Chondrocyte (in vitro differentiated cells): ENCODE measurements at places on chromosomes 1 and 21. TPM values are rescaled to one million over a fixed set of nuclear protein-coding genes. Genes with fewer than 3 reads are reported as not detected.

- DNase-seq, result peak; percentile 43
- H3K4me3 ChIP-seq, result peak overlapping the region; percentile 37
- H3K27ac ChIP-seq, result peak overlapping the region; percentile 92
- H3K4me1 ChIP-seq, result peaks cover 77% of the 10 kb centered on the region
- no peaks in the 10 kb centered on the region for H3K27me3 ChIP-seq
Measured at GRCh38 chr1:1858382-1859086, 32.4 kb downstream of the GNB1 start.

DNA sequence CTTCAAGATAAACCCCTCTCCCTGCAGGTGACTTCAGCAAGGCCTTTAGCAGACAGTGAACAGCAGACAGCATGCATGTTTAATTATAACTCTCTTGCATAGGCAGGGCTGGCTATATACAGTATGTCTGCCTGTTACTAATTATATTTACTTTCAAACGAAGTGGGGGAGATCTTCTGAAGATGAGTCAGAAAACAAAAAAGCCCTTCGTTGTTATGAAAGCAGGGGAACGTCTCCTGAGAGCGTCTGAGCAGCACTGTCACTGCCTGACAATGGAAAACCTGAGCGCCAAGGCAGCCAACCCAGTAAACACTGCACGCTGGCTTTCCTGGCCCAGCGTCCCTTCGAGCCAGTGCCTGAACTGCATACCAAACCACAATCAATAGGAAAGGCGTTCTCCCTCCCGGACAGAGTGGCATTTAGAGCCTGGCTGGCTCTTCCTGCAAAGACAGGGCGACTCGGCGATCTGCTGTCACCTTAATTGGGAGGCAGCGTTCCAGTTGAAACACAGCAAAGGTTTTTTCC is 54.1 kb downstream of the TOMM20 start:
- H3K36me3 ChIP-seq, result no peaks in the 10 kb centered on the region
- peak overlapping the region; percentile 97 for H3K27ac ChIP-seq
- H3K4me1 ChIP-seq, result peaks cover 27% of the 10 kb centered on the region
- peak overlapping the region; percentile 24 for H3K4me3 ChIP-seq

DNA sequence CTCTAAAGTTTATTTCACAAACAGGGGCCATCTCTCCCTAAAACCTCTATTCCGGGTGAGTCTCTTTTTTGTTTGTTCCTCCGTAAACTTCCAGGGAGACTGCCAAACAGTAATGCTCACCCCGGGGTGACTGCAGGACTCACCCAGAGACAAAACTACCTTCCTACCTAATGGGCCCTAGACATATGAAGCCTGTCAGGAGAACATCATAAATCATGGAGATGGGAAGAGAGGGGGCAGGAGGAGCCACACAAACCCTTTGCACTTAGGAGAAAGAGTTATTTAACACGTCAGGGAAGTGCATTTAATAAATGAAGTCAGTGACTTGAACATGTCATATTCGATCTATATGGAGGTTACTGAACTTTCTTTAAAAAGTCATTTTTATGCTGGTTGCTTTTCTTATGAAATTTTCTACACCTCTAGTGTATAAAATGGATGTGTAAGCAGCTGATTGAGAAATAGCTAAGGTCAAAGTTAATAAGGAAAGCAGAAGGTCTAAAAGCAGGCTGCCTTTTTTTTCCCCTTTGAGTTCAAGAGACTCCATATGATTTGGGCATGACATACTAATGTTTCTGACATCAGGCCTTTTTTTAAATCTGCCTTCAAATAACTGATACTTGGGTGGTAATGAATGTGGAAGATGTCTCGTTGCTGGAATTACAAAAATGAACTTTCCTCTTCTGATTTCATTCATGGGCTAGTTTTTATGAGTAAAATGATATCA is 286.9 kb upstream of the USP25 start:
- no peaks in the 10 kb centered on the region for H3K36me3 ChIP-seq
- no peak overlapping the region for H3K27ac ChIP-seq
- DNase-seq, result no peak
- H3K27me3 ChIP-seq, result no peaks in the 10 kb centered on the region

Gene ADORA3
- total RNA-seq, result not detected in 3 replicates

GRCh38 chr1:26049531-26050247 is 3.8 kb upstream of the SLC30A2 start:
- H3K27ac ChIP-seq, result no peak overlapping the region
- H3K27me3 ChIP-seq, result peaks cover 60% of the 10 kb centered on the region
- H3K4me1 ChIP-seq, result peaks cover 7% of the 10 kb centered on the region
- no peaks in the 10 kb centered on the region for H3K36me3 ChIP-seq

- H3K36me3 ChIP-seq, result no peaks in the 10 kb centered on the region
- H3K27me3 ChIP-seq, result no peaks in the 10 kb centered on the region
- DNase-seq, result no peak
- no peak overlapping the region for H3K27ac ChIP-seq
- H3K4me3 ChIP-seq, result no peak overlapping the region
- H3K4me1 ChIP-seq, result peaks cover 8% of the 10 kb centered on the region
Measured at GRCh38 chr1:38541223-38541622, 318.3 kb downstream of the RRAGC start.

Gene TEX38
- not detected in 3 replicates for total RNA-seq

Gene E2F2
- 0.72 to 4.3 TPM (median 0.87 TPM) in 3 replicates for total RNA-seq

Gene OR2L2
- total RNA-seq, result 0.07 TPM in 1 of 3 replicates, not detected in the others

DNA sequence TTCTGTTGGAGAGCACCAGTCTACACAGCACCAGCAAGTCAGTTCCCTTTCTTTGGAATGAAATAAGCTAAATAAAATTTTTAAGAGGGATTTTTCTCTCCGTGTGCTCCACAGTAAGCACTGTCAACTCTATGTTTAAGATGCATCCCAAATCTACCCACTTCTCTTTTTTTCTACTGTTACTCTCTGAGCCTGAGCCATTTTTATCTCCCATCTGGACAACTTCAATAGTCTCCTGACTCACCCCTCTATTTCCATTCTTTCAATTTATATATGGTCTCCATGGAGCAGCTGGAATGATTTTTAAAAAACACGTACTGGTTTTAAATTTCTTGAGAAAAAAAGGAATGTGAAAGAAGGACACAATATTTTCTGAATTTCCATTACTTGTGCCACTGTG is 24.7 kb upstream of the CCT8 start:
- DNase-seq, result no peak
- no peaks in the 10 kb centered on the region for H3K27me3 ChIP-seq
- H3K27ac ChIP-seq, result peak overlapping the region; percentile 73
- peaks cover 27% of the 10 kb centered on the region for H3K4me1 ChIP-seq
- H3K36me3 ChIP-seq, result no peaks in the 10 kb centered on the region
